CD4-positive, alpha-beta T cell treated with Interleukin-15 for 1 hour (primary cell): ENCODE measurements at places on chromosomes 3 and 15.
A peak's percentile ranks its signal among the peaks of the same experiment; 100 is the strongest.

DNA sequence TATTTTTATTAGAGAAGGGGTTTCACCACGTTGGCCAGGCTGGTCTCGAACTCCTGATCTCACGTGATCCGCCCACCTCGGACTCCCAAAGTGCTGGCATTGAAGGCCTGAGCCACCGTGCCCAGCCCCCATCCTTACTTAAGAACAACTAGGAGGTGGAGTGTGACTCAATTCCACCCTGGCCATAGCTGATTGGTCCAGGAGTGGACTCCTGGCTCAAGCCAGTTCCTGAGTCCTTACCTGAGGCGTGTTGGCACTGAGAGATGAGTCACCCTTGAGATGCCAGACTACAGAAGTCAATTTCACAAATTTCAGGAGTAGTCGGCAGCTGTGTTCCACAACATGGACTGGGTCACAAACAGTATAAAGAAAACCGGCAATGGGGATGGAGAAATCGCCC, 124.2 kb downstream of the SHQ1 start:
- DNase-seq = no peak

DNA sequence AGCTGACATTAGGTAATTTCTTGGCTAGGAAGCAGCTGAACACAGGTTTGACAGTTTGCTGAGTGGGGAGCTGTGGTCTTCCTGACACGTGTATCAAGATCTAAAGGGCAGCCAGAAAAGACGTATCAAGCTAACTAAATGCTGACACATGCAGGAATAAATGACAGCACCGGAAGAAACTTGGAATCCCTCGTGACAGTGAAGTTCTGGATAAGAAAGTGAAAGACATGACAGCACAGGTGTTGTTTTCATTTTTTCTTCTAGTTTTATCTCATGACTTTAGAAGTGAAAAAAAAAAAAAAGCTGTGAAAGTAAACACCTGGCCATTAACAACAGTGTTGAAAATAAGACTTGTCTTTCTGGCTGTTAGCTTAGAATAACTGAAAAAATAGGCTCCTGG, 48.7 kb downstream of the FGF7 start:
- DNase-seq = no peak

GRCh38 chr15:90001062-90001682, at the start of gene ZNF710:
Gene ZNF710, plus strand, starts transcription at chr15:90001324. Its CDS starts 65,814 bp downstream, at chr15:90067138.
- no peak for DNase-seq

DNA sequence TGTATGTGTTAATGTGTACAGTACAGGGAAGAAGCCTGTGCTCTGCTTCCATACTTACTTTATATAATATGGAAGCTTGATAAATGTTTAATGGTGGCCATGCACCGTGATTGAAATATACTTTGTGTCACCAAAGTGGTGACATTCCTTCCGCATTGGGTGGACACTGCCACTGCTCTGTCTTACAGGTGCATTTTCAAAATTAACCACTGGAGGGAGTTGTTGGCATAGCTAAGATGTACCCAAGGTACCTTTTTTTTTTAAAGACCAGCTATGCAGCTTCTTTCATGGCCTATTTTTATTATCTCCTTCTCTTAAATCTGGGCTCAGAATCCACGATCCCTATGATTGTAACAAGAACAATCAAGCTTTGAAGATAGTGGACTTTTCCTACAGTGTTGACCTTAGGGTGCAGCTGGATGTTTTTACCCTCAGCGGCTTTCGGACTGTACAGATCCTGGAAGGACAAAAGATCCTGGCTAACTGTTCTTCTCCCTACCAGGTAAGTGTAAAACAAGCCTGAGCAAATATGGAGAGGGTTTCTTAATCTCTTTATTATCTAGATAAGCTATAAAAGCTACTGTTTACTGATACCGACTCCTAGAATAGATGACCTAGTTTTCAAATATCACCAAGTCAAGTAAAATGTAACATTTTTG, 21.6 kb upstream of the PAK6 start:
- peak; percentile 53 for DNase-seq

DNA sequence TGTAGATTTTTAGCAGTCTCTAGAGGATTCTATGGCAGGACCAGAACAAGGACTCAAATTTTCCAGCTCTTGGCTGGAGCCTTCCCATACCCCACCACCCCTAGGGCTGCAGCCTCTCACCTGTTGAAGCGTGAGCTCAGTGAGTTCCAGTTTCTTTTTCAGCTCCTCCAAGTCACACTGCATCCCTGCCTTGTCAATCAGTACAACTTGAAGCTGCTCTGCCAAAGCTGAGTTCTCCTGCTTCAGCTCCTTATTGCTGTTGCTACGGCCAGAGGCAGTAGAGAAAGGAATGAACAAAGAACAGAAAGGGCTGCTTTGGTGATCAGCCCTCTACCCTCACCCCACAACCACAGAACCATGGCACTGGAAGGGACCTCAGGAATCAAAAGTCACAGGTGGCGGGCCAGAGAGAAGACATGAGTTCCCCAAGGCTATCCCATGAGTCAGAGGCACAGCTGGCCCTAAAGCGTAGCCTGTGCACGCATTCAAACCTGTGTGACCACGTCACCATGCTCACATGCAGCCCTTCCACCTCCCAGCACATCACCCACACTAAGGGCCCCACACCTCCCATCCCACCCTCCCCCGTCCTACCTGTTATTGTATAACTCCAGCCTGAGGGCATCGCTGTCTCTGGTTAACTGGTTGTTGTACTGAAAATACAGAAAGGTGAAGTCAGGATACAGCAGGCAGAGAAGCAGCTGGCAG, 83.3 kb upstream of the C2CD4B start:
- DNase-seq = no peak

GRCh38 chr3:15055019-15055557, 10.0 kb downstream of the MRPS25 start:
- DNase-seq = peak; percentile 27

DNA sequence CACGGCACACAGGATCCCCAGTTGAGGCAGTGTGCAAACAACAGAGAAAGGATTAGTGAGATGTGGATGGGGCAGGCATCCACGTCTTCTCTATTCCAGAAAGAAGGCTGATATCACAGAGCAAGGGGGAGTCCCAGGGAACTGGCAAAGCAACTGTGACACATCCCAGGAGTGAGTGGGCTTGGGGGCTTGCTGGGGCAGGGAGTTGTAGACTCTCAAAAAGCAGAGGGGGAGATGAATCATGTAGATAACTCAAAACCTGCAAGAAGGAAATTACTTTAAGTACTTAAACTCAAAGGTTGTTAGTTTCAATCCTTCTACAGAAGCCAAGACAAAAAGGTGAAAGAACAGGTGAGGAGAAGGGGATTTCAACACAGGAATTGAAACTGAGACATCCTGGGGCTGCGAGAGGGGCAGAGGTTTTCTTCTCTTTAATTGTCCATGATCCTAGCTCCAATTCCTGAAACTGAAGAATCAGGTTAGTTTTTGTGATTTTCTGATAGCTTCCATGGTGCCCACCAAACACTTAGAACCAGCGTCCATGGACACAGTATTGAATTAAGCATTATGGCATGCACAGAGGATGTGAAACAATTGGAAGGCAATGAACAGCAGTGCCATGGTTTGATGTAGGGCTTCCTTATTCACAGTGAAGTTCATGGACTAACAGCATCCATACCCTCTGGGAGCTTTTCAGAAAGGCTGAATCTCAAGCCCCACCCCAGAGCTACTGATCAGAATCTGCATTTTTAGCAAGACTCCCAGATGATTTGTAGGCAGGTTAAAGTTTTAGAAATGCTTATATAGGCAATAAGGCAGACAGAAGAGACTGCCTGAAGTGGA, 52.0 kb downstream of the CCR3 start:
- no peak for DNase-seq

DNA sequence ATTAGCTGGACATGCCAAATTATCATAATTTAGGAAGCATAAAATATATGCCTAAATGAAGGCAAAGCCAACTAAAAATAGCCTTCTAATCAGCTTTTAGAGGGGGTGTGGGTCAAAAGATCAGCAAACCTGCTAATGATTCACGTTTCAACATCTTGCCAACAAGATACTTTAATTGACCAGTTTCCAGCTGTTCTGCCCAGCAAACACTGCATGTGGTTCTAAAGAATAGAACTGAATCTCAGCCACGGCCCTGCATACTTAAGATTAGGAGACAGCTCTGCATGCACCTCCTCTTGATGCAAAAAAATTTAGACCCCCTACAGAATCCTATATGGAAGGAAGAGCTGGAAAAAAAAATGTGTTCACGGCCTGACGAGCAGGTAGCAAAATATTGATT, 500.5 kb downstream of the TBL1XR1 start:
- DNase-seq = no peak

DNA sequence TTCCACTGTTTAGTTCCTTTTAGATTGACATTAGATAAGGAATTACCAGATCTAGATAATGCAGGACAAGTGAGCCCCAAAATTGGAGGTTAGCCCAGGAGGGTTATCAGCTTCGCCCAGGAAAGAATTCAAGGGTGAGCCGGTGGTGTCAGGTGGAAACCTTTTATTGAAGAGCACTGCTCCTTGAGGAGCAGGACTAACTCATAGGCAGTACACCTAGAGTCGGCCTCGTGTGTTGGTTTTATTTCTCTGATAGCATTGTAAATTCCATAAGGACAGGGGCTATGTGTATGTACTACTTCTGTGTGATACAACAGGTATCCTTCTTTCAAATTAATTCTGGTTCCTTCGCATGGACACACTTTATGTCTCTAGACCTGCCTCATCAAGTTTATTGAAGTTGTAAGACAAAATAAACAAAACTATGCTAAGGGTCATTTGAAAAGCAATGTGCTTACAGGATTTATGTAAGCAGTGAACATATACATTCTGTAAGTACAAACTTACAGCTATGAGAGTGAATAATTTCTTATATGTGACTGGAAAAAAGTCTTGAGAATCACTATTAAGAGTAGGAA, 57.2 kb downstream of the SNX4 start:
- DNase-seq = no peak

GRCh38 chr15:45110256-45110820, 3.6 kb downstream of the DUOX2 start:
- DNase-seq = no peak

- no peak for DNase-seq
Observed at GRCh38 chr3:55156851-55157650, 229.2 kb upstream of the LRTM1 start.
